ENCODE measurements at places on chromosomes 3 and 15.

DNA sequence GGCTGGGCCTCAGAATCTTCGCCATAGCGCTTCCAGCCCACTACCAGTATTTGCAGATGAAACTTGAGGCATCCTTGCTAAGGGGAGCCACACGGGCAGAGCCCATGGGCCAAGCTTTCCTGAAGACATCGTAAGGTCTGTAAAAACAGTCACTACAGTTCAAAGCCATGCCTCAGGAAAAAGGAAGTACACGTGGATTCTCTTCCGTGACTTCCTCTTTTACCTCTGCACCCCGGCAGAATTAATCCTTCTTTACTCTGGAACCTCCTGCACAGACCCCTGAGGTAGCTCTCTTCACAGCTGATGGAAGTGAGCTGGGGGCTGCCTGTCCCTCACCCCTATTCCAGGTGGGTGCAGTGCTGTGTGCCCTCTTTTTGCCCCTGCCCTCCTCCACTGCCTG, 129.2 kb downstream of the CHDH start:
- DNase-seq = no peak

DNA sequence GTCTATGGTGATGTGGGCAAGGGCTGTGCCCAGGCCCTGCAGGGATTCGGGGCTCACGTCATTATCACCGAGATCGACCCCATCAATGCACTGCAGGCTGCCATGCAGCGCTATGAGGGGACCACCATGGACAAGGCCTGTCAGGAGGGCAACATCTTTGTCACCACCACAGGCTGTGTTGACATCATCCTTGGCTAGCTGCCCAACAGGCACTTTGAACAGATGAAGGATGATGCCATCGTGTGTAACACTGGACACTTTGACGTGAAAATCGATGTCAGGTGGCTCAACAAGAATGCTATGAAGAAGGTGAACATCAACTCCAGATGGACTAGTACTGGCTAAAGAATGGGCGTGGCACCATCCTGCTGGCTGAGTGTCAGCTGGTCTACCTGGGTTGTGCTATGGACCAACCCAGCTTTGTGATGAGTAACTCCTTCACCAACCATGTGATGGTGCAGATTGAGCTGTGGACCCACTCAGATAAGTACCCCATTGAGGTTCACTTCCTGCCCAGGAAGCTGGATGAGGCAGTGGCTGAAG, 6.1 kb upstream of the USP8 start:
- DNase-seq = no peak

- DNase-seq = no peak
Observed at GRCh38 chr3:77348244-77348855, 308.5 kb downstream of the ROBO2 start.

DNA sequence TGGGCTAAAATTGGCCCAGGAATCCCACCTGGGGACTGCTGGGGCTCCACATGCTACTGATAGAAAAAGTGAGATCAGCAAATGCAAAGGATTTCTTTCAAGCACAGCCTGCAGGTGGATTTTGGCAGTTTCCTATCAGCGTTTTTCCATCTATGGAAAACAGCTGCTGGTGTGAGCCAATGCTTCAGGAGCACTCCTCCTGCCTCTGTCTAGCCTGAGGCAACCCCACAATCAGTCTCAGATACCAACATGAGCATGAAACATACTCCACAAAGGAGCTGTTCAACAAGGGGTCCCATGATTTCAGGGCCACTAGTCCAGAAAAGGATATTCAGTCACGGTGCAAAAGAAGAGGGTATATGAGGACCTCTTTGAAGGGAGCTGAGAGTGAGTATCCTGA, 311.5 kb upstream of the THBS1 start:
- no peak for DNase-seq

DNA sequence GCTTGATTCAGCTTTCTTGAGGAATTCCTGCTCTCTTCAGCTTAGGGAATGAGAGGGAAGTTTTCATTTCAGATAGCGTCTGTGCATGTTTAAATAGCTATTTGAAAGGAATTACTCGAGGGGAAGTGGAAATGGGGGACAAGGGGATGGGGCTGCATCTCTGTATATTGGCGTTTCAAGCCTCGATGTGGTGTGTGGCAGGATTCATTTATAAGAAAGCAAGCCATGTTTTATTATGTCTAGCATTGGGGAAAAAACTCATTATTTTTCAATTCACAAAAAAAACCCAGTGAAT, 1.0 kb downstream of the ATP2C1 start:
- DNase-seq = no peak

Measured in nucleus accumbens (tissue), 56 donors.